ENCODE measurements at places on chromosomes 2 and 18.
A peak's percentile ranks its signal among the peaks of the same experiment; 100 is the strongest.

- no peak for DNase-seq
Observed at GRCh38 chr18:60875957-60876507, 457.2 kb upstream of the CDH20 start.

- no peak for DNase-seq
Observed at GRCh38 chr18:45801416-45802004, 24.0 kb upstream of the SIGLEC15 start.

GRCh38 chr18:35027206-35027605 lies 14.0 kb upstream of the MAPRE2 start:
- DNase-seq = no peak

GRCh38 chr2:37776487-37776886 lies 105.0 kb upstream of the CDC42EP3 start:
- no peak for DNase-seq

DNA sequence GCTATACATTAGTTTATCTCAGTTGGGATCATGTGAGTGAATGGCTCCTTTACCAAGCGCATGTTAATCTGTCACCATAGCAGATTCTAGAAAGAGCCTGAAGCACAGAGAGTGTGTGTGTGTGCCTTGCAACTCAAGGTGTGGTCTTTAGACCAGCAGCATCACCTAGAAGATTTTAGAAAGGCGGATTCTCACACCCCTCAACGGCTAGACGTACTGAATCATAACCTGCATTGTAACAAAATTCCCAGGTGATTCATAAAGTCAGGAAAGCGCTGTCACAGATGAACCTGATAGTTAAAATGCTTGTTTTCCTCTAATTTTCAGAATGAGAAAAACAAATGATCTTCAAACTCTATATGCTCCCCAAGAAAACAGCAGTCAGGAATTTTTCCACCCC lies 45.5 kb upstream of the MAPRE2 start:
- DNase-seq = no peak

DNA sequence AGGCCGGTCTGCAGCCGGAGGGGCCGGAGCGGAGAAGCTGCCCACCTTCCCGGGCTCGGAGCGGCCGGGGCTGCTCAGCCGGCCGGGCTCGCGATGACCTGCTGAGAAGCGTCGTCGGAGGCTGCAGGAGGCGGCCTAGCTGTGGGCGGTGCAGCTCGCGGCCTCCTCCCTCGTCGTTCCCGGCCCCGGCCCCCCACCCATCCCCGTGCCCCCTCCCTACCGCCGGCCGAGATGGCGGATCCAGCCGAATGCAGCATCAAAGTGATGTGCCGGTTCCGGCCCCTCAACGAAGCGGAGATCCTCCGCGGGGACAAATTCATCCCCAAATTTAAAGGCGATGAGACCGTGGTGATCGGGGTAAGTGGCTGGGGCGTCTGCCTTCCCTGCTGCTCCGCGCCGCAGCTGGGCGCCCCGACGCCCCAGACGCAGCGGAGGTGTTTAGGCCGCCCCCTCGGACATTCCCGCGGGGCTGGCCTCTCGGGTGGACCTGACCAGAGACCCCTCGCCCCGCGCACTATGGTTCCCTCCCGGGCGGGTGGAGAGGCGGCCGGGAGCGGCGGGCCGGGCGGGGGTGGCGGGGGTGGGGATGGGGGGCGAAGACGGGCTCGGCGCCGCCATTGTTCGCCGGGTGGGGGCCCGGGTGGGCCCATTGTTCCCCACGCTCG lies 492 bp downstream of the KIF5C start:
- DNase-seq = no peak

GRCh38 chr18:27353273-27353672 lies 168.2 kb upstream of the CHST9 start:
- no peak for DNase-seq

DNA sequence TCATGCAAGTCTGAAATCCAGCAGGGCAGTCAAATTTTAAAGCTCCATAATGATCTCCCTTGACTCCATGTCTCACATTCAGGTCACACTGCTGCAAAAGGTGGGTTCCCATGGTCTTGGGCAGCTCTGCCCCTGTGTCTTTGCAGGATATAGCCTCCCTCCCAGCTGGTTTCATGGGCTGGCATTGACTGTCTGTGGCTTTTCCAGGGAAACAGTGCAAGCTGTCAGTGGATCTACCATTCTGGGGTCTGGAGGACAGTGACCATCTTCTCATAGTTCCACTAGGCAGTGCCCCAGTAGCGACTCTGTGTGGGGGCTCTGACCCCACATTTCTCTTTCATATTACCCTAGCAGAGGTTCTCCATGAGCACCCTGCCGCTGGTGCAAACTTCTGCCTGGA lies 220.6 kb upstream of the COPS8 start:
- DNase-seq = no peak

- DNase-seq = no peak
Observed at GRCh38 chr2:198890490-198890889, 567.2 kb downstream of the SATB2 start.

DNA sequence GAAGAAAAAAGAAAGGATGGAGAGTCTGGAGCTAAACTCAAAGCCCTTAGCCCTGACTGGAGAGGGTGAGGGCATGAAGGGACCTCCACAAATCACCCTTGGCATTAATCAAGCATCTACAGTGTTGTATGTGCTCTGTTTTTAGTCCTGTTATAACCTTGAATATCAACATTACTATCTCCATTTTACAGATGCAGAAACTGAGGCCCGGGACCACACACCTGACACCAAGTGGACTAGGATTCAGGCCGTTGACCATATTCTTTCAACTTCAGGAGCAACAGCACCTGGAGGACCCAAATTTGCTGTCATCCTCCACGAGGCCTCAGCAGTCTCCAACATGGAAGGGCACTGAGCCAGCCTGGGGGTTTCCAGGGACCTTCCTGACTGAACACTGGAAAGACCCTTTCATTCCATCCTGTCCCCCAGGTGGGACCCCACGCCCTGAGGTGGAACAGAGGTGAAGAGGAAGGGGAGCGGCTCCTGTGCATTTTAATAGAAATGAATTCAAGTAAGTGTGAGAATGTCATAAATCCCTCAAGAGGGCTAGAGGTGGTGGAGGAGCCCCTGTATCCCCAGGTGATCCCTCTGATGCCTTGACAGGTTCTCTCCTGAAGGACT lies 41.0 kb downstream of the SERTAD2 start:
- no peak for DNase-seq

- DNase-seq = peak; percentile 46
Observed at GRCh38 chr2:212538305-212539071, at the start of gene ERBB4. ERBB4 (minus strand) TSS chr2:212538802; CDS start chr2:212538530, 272 bp downstream.

- no peak for DNase-seq
Observed at GRCh38 chr2:134738141-134738870, 19.5 kb upstream of the TMEM163 start.

GRCh38 chr2:117523711-117524238 lies 290.7 kb upstream of the DDX18 start:
- no peak for DNase-seq

- DNase-seq = no peak
Observed at GRCh38 chr2:119469131-119469530, 37.5 kb downstream of the TMEM37 start.

DNA sequence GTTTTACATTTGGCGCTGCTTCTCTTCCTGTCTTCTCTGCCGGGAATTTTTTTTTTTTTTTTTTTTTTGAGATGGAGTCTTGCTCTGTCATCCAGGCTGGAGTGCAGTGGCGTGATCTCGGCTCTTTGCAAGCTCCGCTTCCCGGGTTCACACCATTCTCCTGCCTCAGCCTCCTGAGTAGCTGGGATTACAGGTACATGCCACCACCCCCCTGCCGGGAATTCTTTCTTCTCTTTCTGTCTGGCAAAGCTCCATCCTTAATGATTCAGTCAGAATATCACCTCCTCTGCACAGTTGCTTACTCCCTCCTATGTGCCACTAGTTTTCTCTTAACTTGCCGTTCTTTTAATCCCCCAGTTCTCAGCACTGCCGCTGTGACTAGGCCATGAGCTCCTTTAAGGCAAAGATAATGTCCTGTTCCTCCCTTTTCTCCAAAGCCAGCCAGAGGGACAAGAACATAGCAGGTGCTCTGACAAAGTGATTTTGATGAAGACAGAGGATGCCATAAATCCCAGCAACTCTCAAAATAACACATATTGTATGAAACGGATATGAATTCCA lies 112.1 kb upstream of the LRATD1 start:
- no peak for DNase-seq

GRCh38 chr2:230170532-230170931 lies 49.3 kb downstream of the SP110 start:
- peak; percentile 3 for DNase-seq

- DNase-seq = no peak
Observed at GRCh38 chr18:75128051-75128605, 80.8 kb downstream of the PTGR3 start.

GRCh38 chr2:43636621-43637020 lies 439 bp upstream of the PLEKHH2 start:
- no peak for DNase-seq

- no peak for DNase-seq
Observed at GRCh38 chr18:11520536-11520935, 88.9 kb upstream of the SLC35G4 start.

DNA sequence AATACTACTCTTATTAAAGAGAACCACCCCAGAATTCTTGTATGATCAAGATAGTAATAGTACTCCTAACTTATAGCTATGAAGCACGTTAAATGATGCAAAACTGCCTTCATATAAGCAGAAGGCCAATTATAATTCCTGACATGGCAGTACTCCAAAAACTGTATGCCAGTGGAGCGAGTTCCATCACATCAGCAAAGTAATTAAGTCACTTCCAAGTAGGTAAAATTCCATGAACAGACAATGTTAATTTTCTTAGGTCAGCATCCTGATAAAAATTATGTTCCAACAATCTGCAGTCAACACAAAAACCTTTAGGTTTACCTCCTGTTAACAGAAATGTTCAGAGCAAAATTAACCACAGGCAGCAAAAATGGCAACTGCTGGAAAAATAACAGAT lies 136.7 kb downstream of the CDH2 start:
- DNase-seq = no peak

DNA sequence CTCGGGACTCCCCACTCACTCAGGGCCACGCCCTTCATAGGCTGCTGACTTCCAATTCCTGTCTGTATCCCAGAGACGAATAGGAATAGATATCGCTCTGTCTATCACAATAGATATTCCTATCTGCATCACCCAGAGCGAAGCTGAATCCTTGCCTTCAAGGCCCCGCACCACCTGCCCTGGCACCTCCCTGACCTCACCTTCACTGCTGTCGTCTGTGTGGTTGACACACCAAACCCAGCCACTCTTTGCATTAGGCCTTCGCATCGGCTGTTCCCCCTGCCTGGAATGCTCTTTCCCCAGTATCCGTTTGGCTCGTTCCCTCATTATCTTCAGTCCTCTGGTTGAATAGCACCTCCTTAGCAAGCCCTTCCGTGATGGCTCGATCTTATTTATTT lies 43.5 kb downstream of the ATOH8 start:
- no peak for DNase-seq

GRCh38 chr2:232772531-232772930 lies 3.8 kb downstream of the KCNJ13 start:
- no peak for DNase-seq

DNA sequence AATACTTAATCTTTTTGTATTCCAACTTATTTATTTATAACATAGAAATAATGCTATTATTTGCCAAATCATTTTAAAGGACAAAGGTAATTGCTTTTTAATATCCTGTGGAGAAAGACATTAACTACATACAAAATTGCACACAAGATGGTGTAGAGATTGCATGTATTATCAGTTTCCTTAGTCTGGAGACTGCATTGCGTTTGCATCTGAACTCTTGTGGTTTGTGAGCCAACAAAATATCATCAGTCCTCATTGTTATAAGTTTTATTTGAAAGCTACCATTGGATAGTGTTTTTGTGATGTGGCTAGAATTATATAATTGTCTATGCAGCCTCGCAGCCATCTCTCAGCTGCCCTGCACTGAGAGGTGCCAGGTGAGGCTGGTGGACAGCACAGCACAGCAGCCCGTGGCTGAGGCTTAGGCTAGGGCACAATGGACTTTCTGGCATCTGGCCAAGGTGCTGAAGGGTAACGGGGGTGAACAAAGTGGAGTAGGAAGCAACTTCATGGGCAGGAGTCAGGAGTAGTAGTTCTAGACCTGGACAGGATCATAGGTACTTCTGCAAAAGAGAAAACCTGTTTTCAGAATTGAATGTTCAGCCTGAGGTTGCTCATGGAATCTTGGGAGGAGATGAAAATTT lies 15.1 kb downstream of the RASGRP3 start:
- no peak for DNase-seq
